ENCODE measurements at places on chromosomes 6 and 20.

DNA sequence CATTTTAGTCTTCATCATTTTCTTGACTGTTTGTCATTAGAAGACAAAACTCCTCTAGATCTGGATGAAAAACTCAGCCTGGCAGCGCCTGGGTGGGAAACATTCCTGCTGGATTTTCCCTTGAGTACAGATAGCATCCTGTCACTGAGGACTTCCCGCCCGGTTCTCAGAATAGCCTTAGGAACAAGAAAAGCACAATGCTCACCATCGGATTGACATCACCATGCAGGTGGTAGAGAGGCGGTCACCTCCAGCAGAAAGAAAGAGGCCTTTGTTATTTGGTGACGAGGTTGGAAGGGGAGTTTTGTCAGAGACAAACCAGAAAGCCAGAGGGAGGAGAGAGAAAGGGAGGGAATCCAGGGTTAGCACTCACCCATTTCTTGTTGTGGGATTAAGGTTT, 39.8 kb downstream of the KIF25 start:
- DNase-seq, result no peak

DNA sequence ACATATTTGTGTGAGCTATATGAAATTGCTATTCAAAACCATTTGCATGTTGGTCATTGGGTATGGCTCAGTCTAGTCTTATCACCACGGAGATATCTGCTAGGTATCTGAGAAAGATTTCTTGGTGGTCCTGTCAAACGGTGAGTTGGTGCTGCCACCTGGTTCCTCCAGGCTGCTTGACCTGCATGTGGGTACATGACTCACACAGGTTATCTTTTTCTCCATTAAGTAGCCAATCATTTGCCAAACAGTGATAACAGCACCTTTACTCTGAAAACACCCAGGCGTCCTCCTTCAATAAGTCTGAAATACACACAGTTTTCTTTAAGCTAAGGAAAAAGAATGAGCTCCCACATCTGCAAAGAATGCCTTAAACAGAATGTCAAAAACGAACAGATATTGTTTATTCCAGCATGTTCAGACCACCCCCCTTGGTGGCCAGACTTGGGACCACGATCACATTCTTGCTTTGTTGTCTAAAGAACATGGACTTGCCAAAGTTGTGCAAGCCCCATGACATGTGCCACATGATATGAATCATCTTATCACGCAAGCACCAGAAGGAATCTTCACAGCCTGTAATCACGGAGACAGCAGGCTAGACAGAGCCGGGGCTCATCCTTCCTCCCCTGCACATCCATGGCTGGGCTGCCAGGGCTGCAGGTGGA, 200.7 kb upstream of the THBS2 start:
- DNase-seq, result no peak

- no peak for DNase-seq
Measured at GRCh38 chr6:31294056-31294455, 22.2 kb upstream of the HLA-C start.

GRCh38 chr6:17156112-17156921, 54.5 kb downstream of the STMND1 start:
- no peak for DNase-seq

DNA sequence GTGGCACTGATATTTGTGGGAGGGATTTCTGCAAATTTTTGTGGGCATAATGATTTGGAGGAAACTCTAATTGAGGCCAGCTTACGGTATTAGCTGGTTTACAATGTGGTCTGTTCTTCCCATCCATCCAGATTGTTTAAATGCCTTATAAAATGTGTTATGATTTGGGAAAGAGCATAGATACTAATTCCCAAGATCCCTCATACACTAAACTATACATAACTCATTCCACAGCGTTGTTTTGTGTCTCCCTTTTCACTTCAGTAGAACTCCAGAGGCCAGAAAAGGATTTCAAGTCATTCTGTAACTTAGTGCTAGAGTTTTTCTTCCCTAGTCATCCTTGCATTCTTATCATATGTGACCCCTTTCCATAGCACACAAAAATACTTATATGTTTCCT, 292.6 kb upstream of the NT5E start:
- no peak for DNase-seq

DNA sequence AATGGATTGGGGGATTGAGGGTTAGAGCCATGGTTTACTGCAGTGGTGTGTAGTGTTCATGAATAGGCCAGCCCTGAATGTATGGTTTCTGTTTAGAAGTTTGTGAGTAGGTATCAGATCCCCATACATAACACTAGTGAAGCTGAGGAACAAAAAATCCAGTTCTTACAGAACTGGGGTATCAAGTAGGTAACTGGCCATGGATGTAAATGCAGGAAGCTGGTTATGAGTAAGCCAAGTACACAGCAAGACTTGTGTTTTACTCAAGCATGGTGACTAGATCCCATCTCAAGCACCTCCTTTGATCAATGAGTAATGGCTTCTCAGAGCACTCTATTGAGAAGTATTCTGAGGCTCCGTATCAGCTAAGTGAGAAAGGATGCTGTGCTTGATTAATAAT, 613.7 kb upstream of the FLRT3 start:
- no peak for DNase-seq

GRCh38 chr6:72789145-72789544, 167.3 kb downstream of the KCNQ5 start:
- no peak for DNase-seq

DNA sequence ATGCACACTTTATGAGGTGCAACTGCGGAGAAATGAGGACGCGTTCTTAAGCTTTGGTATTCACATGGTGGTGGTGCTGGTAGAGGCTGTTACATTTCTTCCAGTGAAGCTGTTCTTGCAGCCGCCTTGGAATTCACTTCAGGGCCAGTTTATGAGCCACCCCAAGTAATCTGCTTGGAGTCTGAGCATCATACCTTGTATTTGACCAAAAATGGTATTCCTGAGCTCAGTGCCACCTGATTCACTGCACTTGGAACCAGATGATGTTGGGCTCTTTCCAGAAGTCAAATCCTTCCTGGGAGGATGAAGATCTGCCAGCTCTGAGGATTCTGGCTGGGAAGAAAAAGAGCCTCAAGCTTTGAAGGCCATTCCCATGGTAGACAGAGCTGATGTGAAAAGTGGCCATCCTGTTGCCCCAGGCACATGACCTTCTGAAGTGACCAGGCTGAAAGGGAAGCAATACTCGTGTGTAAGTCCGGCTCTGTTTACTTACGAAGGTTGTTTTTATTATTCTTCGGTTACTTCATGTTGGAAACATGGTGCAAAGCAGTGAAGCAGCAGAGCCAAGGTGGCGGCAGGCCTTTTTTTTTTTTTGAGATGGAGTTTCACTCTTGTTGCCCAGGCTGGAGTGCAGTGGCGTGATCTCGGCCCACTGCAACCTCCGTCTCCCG, 7.7 kb downstream of the MANBAL start:
- peak; percentile 17 for DNase-seq

DNA sequence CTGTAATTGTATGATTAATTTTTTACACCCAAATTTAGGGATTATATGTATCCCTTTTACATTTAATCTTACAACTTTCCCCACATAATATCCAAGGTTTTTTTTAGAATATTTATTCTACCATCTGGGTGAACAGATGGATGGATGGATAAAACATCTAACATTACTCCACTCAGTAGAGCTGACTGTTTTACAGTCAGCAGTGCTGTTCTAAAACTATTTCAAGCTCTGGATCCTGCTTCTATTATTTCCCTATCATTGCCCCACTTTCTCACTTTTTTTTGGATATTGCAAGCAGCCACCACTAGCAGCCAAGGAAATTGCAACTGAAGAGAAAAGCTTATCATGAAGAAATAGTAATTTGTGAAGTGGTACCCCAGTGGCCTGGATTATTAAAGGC, 173.7 kb downstream of the ARHGAP18 start:
- no peak for DNase-seq

DNA sequence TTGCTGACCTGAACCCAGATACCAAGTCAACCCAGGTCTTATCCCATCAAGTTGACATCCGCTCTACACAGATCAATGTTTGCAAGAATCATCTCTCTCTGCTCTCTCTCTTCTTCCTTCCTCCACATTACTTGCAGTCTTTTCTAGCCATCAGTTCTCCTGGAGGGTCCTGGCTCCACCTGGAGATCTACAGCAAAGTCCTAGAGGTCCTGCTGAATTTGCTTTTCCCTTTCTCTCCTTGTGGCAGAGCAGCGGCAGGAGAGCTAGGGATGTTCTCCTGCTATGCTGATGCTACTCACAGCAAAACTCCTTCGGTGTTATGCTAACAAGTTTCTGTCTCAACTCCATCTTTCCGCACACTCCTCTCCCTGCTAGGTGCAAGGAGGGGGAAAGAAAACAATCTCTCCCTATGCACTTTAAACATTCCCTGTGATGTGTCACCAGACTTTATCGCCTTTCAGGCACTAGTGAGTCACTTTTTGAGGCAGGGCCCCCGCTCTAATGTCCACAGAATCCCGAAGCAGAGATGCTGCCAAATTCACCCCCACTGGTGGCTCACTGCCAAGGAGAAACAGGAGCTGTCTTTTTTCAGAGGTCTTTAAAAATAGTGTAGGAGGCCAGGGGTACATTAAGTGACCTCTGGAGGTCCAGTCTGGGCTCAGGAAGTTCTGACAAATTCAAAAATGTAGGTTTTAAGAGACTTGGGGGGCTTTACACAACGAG, 62.6 kb downstream of the FAM50B start:
- peak; percentile 85 for DNase-seq

DNA sequence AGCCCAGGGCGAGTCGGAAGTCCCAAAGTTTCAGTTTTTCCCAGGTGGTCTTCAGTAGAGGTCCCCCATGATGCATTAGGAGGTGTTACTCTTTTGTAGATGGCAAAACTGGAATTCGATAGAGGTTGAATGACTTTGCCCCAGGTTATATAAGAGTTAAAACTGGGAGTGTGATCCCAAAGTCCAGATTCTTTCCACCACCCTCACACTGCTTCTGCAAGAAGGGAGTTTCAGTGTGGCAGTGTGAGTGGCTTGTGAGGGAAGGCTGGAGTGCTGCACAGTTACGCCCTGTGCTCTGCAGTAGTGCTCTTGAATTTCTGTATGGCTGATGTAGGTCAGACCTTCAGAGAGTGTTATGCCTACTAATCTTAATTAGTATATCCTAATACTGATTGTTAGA, 29.8 kb downstream of the NDUFAF5 start:
- no peak for DNase-seq

GRCh38 chr20:12575352-12576095, 433.2 kb upstream of the SPTLC3 start:
- DNase-seq, result no peak

DNA sequence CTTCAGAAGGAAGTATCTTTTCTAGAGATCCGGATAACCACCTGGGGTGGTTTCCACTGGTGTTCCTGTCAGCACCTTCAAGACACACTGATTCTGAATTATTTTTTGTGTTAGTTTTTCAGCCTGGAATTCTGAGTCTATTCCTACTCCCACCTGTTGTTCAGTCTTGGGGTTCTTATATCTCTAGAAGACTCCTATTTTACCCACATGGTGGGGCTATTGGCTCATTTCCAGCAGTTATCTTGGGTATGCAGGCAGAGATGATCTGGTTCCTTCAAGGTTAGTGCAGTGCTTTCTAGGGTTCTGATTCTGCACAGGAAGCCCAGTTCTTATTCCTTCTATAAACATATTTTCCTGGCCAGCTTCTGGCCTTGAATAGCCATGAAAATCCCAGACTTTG, 175.6 kb upstream of the PDE7B start:
- no peak for DNase-seq

GRCh38 chr6:114421199-114421598, 78.4 kb upstream of the HS3ST5 start:
- no peak for DNase-seq

GRCh38 chr6:18425218-18425617, 38.1 kb downstream of the RNF144B start:
- no peak for DNase-seq

GRCh38 chr20:62445553-62446340, 18.4 kb upstream of the RBBP8NL start:
- DNase-seq, result no peak

DNA sequence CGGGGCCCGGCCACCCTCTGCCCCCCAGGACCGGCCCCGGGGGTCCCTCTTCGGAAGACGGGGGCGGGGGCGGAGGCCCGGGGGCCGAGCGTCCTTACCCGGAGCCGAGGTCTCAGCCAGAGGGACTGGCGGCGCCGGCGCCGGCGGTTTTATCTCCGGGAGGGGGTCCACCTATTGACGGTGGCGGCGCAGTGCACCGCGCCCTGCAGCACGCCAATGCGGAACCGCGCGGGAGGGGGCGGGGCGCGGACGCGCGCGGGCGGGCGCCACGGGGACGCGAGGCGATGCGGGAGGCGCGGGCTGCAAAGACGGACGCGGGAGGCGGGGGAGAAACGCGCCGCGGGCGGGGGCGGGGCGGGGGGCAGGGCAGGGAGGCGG, at the start of gene EEF1A2:
EEF1A2 (minus strand) TSS at position 124 of the 378 bp plus-strand sequence. CDS start 1,320 bp downstream, outside the sequence.
- no peak for DNase-seq

DNA sequence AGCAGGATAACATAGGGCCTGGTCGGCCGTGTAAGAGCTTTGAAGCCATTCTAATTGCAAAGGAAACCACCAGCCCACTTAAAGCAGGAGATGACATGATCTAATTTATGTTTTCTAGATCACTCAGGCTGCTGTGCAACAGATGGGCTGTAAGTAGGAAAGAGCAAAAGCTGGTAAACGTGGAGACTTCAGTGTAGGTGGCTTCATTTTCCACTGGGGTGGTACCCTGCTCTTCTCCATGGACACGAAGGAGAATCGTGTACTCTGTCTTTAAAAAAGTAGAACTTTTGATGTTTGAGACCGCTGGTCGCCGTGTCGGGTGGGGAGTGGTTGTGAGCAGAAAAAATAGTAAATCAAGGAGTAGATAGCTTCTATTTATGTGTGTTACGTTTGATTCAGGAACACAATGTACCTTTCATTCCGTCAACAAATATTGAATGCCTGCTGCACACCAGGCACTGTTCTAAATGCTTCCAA, 6.4 kb downstream of the CASS4 start:
- peak; percentile 66 for DNase-seq

DNA sequence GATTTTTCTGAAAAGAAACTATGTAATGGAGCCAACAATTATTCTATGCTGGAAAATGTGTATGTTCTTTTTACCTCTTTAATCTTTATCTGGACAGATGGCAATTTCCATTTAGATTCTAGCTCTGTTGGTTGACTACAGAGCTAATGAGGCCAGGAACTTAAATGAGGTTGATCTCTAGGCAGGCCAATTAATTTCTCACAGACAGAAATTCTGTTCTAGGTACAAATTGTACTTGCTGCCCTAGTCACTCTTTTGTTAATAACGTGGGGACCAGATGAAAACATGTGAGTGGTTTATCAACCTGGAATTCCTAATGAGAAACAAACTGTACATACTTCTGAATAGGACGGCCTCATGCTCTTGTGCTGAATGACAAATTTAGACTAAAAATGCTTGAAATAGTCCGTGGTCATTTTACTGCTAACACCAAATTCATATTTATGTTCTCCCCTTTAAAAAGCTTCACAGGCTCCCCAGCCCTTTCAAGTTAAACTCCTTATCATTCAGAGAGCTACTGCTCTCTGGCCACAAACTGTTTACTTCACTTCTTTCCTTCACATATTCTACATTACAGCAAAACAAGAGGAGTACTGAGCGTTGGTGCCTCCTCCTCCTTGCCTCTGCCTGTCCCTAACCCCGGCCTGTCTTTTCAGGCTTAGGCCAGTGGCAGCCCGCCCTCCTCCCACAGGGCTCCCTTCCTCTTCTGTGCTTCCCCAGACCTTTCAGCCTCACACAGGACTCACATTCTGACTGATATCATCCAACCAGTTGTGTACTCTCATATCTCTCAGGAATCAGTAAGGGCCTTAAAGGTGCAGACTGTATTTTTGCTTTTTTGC, 41.4 kb downstream of the DTNBP1 start:
- DNase-seq, result peak; percentile 86

- no peak for DNase-seq
Measured at GRCh38 chr20:9093218-9093957, 24.5 kb downstream of the PLCB4 start.
